ENCODE measurements at places on chromosomes 4 and X.

- no peak for DNase-seq
Measured at GRCh38 chr4:108315694-108316093, 147.0 kb upstream of the LEF1 start.

GRCh38 chrX:129585691-129586090 is 45.6 kb downstream of the OCRL start:
- DNase-seq = no peak

DNA sequence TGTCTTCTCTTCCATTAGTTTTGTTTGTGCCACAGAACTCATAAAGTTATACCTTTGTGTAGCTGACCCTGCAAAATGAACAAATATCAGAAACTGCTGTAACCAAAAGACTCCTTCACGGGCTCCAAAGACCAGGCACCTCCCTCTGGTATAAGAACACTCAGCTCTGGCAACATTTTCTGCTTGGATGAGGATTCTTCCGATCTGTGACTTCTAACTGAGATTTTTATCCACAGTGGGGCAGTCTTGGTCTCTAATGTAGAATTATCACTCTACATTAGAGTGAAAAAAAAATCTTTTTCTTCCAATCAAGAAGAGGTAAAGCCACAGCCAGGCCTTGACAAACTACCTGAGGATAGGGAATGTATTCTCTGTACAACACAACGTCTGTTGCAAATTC is 38.5 kb upstream of the PRSS48 start:
- no peak for DNase-seq

DNA sequence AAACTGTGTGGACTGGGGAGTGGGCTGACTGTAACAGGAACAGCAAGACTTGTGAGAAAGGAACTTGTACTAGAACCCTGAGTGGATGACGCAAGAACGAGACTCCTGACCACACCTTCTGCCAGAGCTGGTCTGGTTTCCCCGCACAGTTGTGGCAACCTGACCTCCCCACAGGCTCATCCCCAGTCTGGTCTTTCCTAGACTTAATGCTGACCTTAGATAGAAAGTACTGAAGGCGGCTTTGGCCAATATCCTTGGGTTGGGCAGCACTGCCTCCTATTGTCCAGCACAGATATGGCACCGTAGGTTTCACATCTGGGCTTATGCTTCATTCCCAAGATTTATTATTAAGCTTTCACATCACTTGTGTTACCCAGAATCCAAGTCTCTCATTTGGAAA is 137.8 kb upstream of the FRG1 start:
- DNase-seq = no peak

DNA sequence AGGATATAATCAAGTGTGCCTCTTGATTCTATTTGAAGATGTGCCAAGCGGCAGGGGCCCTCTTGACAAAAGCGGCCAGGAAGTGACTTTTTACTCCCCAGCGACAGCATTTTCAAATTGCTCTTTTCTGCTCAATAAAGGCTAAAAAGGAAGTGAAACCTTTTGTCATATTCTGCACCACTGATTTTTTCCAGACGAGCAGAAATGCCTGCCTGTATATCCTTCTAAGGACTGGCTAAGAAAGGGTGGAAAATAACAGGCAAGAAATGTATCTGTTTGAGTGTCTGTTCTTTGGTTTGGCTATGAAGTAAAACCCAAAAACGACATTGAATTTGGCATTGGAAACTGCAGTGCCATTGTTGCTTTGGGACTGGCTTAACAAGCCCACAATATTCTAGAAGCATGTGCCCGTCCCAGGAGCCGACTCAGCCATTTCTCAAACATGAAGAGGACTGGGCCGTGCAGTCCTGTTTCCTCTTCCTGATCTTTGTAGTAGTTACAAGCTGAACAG is 25.4 kb downstream of the TMSB4X start:
- DNase-seq = no peak

GRCh38 chr4:169253113-169253671 is 17.6 kb downstream of the SH3RF1 start:
- DNase-seq = no peak

DNA sequence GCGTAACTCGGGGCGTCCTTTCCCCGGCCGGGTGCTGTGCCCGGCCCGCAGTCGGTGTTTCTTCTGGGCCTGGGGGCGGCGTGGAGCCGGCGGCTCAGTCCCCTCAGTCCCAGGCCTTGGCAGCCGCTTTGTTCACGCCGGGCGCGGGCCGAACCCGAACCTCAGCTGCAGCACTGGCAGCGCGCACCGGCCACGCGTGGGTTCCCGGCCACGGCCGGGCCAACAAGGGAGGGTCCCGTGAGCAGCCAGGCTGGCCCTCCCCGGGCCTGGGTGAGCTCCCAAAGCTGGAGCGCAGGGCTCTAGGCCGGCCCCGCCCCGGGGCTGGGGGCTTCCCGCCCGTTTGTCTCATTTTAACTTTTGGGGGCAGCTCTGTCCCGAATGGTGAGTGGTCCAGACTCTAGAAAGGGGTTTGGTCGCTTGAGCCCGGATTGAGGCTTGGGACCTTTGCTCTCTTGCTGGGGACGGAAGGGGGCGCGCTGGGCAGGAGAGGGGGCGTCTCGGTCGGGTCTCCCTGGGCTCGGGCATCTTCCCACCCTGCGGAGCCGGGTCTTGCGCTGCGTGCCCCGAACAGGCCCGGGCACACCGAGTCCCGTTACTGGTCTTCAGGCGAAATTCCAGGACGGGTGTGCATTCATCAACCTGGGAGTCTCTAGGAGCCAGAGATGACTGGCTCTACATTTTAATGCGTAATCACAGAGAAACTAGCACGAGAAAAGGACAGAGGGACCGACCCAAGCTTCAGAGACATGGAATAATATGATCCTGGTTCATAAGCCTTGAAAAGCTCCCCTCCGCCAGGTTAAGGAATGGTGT is 177.1 kb downstream of the CBR4 start:
- peak; percentile 19 for DNase-seq
